ENCODE measurements at places on chromosomes 2 and 18.
A peak's percentile ranks its signal among the peaks of the same experiment; 100 is the strongest.

GRCh38 chr2:7262727-7263126, 345.5 kb downstream of the RNF144A start:
- DNase-seq = peak; percentile 65

DNA sequence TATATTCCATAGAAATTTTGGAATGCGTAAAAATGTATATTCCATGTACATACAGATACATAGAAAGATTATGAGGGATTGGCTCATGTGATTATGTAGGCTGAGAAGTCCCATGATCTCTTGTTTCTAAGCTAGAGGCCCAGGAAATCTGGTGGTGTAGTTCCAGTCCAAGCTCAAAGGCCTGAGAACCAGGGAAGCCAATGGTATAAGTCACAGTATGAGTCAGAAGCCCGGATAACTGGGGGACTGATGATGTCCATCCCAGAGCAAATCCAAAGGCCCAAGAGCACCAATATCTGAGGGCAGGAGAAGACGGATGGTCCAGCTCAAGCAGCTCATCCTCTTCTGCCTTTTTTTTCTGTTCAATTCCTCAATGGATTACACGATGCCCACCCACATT, 385.0 kb upstream of the KLHL29 start:
- no peak for DNase-seq

DNA sequence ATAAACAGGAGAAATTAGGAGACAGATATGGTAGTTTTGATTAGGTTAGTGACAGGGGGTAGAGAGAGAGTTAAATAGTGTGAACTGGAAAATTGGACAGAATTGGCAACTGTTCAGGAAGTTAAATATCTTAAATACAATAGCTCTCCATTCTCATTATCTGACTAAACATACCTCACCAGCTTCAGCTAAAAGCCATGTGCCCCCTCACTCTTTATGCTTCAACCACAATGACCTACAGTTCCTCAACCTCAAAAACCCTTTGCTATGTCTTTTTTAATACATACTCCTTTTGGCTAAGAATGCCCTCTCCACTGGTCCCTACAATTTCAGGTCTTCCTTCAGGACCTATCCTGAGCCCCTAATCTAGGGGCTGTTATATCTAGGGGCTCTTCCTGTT, 740.2 kb upstream of the ZEB2 start:
- no peak for DNase-seq

GRCh38 chr2:138298120-138298814, 203.3 kb upstream of the SPOPL start:
- no peak for DNase-seq

- DNase-seq = no peak
These were observed 45.2 kb upstream of the PDCL3 start for GRCh38 chr2:100517556-100517955.

GRCh38 chr2:189521699-189522434, 58.7 kb downstream of the SLC40A1 start:
- no peak for DNase-seq

GRCh38 chr2:234145057-234145456, 94.6 kb downstream of the SPP2 start:
- DNase-seq = no peak

GRCh38 chr2:108288534-108289106, at the start of gene SULT1C2:
Gene SULT1C2, plus strand, starts transcription at chr2:108288895. Its CDS starts 4,773 bp downstream, at chr2:108293668.
- peak; percentile 40 for DNase-seq

- DNase-seq = no peak
These were observed 242.3 kb downstream of the SETBP1 start for GRCh38 chr18:44922968-44923367.

GRCh38 chr18:67308819-67309218, 207.7 kb downstream of the DSEL start:
- DNase-seq = no peak

DNA sequence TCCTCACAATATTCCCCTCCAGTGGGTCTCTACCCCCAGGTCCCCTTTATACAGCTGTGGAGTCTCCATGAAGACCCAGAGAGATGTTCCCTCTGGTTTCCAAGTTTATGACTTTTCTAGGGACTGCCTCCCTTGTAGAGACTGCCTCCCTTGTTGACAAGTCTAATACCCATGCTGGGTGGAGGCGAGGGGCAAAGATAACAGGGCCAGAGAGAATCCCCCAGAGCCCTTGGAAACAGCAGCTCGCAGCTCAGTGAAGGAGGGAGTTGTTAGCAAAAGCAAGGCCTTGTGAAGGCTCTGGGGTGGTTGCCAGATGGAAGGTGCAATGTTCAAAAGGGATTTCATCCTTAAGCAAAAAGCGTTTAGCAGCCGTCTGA, 75.0 kb upstream of the GATA6 start:
- DNase-seq = no peak

DNA sequence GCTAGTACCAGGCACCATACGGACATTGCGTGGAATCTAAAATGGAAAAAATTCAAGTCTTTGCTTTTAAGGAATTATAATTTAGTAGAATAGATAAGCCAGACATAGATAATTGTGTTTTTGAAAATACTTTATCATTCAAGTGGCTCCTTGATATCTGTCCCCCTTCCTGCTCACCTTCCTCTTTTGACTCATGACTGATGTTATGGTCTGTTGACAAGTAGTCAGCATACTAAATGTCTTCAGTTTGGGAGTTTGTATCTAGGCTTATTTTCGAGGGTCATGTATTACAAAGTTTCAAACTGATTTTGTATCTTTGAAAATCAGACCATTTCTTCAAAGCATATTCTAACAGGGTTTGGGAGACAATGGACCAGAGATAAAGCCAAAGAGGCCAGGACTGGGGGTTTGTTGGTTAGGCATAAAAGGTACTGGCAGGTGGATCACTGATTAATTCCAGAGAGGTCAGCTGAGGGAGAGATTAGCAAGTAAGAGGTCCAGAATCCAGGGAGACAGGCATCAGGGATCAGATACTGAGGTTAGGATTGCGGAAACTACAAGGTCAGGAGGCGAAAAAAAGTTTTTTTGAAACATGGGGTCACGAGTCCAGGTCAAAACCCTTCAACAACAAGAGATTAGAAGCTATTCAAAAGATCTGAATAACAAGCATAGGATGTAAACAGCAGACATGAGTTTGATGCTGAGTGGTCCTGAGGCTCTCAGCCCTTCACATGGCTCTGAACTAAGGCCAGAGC, 31.5 kb upstream of the KLHL14 start:
- DNase-seq = no peak

Data from inflammatory macrophage treated with lipopolysaccharide for 1 hour (primary cell).